ENCODE measurements at places on chromosomes 16 and 17. TPM values are rescaled to one million over a fixed set of nuclear protein-coding genes. Genes with fewer than 3 reads are reported as not detected.
A peak's percentile ranks its signal among the peaks of the same experiment; 100 is the strongest.

DNA sequence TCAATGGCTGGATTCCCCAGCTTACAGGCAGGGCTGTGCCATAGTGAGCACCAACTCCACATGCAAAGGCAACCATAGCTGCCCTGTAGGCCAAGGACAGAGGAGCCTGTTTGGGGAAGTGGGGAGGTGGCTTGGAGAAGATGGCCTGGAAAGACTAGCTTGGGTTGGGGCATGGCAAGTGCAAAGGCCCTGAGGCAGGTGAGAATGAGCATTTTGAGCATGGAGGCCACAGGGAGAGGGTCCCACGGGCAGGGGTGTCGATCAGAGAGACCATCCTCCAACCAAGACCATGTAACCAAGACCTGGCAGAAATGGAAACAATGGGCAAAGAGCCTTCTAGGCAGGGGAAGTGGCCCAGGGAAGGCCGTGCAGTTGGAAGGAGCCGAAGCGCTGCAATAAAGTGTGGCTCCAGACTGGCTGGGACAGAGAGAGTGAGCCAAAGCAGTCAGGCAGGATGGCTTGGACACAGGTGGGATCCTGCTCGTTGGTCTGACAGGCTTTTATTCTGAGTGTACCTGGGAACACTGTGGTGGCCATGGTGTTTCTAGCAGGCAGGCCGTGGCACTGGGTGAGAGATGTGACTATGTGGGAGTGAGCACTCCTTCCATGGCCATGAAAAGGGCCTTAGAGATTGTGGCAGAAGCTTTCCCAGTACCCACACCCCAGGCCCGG lies 24.8 kb upstream of the MPRIP start:
- H3K27ac ChIP-seq, result no peak overlapping the region
- peaks cover 8% of the 10 kb centered on the region for H3K27me3 ChIP-seq
- no peaks in the 10 kb centered on the region for H3K36me3 ChIP-seq
- no peak for DNase-seq
- H3K4me1 ChIP-seq, result peaks cover 2% of the 10 kb centered on the region

Gene MED9
- total RNA-seq, result 23.2 TPM

Gene TBC1D3G
- total RNA-seq, result not detected

GRCh38 chr17:16922386-16923096 lies 49.4 kb downstream of the TNFRSF13B start:
- H3K4me3 ChIP-seq, result no peak overlapping the region
- no peaks in the 10 kb centered on the region for H3K4me1 ChIP-seq
- peaks cover 1% of the 10 kb centered on the region for H3K27me3 ChIP-seq
- H3K36me3 ChIP-seq, result no peaks in the 10 kb centered on the region

DNA sequence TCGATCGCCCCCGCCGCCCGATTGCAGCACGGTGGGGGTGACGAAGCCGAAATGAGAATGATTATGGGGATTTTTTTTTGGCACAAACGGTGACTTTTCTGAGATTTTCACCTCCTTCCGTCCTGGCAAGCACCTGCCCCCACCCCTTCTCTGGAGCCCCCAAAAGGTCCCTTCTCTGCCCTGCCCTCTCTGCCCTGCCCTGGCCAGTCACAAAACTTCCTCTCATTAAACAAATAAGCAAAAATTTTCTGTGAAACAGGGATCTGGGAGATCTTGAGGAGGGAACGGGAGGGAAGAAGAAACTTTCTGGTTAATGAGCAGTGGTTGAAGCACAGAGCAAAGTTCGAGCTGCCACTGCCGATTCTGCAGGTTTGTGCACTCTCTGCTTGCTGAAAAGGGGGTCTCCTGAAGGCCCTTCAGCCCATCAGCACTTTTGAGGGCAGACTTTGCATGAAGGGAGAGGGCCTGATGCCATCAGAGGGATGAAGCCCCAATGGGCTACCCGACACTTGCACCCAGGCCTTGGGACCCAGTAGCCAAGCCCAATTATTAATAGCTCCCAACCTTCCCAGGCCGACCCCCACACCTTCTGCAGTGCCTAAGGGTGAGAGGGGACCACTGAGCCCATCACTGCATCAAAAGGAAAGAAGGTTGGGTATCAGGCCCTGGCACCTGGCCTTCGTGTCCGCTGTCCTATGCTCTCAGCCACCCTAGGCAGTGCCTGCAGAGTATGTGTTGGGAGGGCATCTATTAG lies 1.0 kb upstream of the HOXB8 start:
- no peaks in the 10 kb centered on the region for H3K36me3 ChIP-seq
- no peak overlapping the region for H3K4me3 ChIP-seq
- H3K4me1 ChIP-seq, result peaks cover 6% of the 10 kb centered on the region
- H3K27ac ChIP-seq, result no peak overlapping the region
- H3K27me3 ChIP-seq, result peaks cover 59% of the 10 kb centered on the region

Gene PDXDC1
- total RNA-seq, result 81.3 TPM

GRCh38 chr17:21202512-21202911 lies 11.4 kb downstream of the TMEM11 start:
- peaks cover 11% of the 10 kb centered on the region for H3K27me3 ChIP-seq
- H3K4me1 ChIP-seq, result peaks cover 38% of the 10 kb centered on the region
- peaks cover 8% of the 10 kb centered on the region for H3K36me3 ChIP-seq
- no peak overlapping the region for H3K27ac ChIP-seq

- H3K4me1 ChIP-seq, result peaks cover 30% of the 10 kb centered on the region
- peaks cover 9% of the 10 kb centered on the region for H3K27me3 ChIP-seq
- H3K4me3 ChIP-seq, result peak overlapping the region; percentile 94
- peak overlapping the region; percentile 34 for H3K27ac ChIP-seq
- no peaks in the 10 kb centered on the region for H3K36me3 ChIP-seq
- DNase-seq, result no peak
These were observed 2.8 kb downstream of the USP22 start for GRCh38 chr17:21039839-21040575.

DNA sequence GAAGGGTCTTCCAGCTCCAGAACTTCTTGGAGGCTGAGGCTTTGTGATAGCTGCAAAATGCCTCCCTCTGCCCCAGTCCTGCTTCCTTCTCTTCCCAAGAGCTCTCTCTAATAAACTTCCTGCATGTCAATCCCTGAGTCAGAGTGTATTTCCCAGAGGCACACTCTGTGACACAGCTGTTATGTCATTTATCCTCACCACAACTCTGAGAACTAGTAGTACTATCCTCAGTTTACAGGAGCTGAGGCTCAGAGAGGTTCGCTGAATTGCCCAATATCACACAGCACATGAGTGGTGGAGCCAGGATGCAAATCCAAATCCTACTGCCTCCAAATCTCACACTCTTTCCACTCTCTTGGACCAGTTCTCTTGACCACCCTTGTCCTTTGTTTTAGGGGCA lies 20.0 kb downstream of the UNC45B start:
- H3K27me3 ChIP-seq, result no peaks in the 10 kb centered on the region
- no peak for DNase-seq
- H3K36me3 ChIP-seq, result peaks cover 4% of the 10 kb centered on the region
- peaks cover 2% of the 10 kb centered on the region for H3K4me1 ChIP-seq
